ENCODE measurements at places on chromosomes 2 and 18.

DNA sequence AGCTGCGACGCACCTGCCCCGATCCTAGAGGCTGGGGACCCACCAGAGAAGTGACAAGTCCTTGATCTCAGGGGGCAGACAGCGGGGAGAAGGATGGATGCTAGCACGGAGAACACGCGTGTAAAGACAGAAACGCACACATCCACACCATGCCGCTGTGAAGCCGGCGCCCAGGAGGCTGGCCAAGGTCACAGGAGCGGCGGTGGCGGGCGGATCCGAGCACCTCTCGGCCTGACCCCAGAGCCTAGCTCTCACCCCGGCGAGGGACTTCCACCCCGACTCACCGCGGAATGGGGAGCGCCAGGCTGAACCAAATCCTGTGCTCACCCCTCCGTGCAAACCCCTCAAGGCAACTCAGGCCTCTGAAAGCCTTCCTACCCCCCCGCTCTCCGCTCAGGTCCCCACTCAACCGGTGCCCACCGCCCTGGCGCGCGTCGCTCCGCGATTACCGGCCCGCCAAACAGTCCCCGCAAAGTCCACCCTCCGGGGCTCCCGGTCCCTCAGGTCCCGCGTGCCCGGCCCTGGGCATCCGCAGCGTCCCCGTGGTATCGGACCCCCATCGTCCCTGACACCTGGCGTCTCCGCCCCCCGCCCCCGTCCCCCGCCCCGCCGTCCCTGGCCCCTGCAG lies 460 bp upstream of the LRRFIP1 start:
- no peak for DNase-seq

DNA sequence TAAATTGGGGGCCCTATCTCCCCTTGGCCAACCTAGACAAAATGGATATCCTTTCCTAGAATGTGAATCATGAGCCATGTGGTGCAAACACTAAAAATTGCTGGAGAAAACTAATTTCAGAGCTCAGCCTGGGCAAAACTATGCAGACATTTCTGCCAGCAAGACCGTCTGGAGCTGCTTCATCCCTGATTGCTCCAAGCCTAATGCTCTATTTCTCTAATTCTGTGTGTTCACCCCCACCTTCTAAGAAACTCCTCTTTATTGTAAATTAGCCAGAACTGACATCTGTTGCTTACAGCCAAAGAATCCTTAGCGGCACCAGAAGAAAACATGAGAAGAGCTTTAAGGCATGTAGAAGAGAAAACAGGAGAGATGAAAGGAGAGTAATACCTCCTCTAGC lies 337.7 kb upstream of the CHAC2 start:
- DNase-seq = no peak

DNA sequence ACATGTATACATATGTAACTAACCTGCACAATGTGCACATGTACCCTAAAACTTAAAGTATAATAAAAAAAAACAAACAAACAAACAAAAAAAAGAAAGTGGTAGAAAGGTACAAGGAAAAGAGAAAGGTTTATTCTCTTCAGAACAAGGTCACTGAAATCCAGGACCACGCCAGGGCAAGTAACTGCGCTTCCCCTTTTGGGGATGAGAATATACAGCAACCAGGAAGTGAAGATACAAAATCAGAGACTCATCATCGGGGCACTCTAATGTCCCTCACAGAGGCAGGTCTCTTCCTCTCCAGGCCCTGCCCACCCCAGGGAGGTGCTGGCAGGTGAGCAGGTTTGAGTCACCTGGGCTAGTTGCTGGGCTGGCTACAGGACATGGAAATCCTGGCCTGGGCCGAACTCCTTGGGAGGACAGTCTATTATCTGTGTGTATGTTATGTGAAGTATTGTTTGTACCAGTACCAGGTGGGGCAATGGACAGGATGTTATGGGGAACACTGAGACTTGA lies 100.4 kb upstream of the GPR45 start:
- no peak for DNase-seq

DNA sequence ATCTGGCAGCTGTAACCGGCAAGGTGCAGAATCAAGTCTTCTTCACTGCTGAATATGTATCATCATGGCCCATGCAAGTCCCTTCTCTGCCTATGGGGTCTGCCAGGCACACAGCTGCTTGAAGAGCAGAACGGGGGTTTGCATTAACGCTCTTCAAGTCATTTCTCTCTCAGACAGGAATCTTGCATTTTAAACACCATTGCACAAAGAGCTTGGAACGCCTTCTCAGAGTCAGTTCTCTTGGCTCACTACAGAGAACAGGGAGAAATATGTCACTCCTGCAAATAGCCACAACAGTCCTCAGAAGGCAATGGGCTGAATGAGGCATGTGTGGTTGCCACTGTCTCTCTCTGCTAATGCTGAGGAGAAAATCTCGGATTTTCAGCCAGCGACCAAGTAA lies 2173.5 kb upstream of the PIK3C3 start:
- no peak for DNase-seq

- DNase-seq = no peak
Observed at GRCh38 chr2:134391751-134392160, 137.9 kb downstream of the MGAT5 start.

DNA sequence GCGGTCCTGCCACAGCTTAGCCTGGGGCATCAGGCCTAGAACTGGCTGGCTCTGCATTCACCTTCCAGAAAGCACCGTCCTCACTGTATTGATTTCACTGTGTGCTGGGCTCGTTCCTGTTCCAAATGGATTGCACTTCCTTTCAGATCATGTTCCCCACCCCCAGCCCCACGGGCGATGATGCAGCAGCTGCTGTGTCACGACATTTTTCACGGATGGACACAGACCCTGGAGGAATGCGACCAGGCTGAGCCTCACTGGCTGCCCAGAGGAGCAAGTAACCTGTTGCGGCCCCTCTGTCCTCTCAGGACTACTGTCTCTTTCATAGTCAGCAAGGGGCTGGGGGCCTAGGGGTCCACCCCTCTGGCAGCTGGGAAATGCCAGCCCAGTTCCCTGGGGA lies 50.3 kb downstream of the CAPN13 start:
- DNase-seq = no peak

DNA sequence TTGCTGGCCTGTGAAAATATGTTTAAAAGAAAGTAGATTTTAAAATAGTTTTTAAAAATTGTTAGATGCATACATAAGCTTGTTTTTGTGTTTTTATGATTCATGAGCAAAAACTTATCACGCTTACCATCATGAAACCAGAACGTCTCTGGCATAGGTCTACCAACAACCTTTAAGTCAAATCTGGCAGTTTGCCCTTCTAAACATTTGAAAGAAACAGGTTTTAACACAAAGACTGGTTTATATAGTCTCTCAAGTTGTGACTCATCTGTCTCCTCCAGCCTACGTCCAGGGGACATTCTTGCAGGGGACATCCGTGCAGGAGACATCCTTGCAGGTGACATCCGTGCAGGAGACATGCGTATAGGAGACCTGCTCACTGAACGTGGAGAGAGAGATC lies 29.6 kb downstream of the TTN start:
- no peak for DNase-seq

GRCh38 chr18:9910071-9910470 lies 3.7 kb upstream of the VAPA start:
- no peak for DNase-seq

- no peak for DNase-seq
Observed at GRCh38 chr2:10190737-10191532, 68.4 kb downstream of the RRM2 start.

DNA sequence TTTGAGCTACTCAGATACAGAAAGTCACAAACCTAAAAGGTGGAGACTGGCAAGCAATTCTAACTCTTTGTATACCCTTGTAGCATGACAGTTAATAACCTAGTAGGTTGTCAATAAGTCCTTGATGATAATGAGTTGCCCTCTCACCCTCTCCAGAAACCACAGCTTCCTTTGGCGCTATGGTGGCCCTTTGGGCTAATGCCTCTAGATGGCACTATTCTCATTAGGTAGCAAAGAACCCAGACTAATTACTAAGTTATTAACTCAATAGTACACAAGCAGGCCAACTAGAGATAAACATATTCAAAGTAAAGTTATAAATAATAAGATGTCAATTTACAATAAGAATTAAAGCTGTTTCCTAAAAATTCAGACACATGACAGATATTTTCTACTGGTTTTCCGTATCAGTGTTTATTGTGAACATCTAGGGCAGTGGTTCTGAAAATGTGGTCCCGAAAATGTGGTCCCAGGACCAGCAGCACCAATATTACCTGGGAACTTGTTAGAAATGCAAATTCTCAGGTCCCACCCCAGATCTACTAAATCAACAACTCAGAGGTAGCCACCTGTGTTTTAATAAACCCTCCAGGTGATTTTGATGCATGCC lies 41.1 kb downstream of the LDAH start:
- DNase-seq = no peak

DNA sequence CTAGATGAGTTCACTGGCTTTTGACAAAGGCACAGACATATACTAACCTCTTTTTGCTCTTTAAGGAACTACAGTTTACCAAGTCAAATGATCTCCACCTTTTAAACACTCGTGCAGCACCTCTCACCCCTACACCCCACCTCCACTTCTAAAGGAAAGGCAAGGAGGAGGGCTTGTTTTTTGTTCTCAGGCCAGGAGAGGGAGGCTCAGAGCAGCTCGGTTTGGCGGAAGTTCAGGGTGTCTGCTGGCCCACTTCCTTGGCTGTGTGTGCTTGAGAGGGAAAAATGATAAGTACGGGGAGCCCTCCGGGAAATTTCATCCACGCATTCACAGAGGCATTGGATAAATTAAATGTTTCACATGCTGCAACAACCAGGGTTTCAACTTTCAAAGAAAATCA lies 667.9 kb downstream of the BCL11A start:
- DNase-seq = no peak

DNA sequence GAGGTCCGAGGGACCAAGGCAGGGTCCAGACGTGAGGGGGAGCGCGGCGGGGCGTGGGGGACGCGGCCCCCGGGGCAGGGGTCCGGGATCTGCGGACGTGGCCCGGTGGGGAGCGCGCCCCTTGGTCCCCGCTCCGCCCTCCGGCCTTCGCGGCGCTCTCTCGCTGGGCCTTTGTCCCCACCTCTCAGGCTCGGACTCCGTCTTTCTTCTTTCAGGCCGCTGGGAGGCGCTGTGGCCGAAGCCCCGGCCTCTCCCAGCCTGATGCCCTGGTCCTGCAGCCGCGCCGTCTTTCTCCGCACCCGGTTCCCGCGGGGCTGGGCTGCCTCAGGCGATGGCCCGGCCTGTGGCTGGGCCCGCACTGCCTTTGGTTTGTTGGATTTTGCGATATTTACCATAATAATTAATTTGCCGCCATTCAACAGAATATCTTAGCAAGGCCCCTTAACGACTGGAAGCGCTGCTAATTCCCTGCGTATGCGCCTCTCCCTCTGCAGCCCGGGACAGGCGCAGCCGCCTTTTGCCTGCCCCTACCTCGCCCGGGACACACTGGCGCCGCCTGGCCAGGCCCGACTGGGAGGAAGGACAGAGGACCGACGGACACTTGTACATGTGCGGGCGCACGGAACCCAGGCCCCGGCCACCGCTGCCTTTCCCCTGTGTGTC lies 10.8 kb downstream of the SIX3 start:
- DNase-seq = no peak

DNA sequence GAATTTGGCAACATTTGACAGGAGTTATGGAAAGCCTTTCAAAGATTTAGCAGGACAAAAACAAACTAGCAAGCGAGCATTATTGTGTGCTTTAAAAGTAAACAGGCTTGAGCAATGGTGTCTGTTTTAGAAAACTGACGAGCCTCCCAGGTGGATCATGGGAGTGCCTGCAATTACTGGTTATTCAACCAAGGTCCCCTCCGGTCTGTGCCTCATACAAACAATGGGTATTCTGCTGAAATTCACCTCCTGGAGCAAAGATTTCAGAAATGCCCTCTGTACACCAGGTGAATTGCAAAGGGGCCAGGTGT lies 22.4 kb downstream of the RTP5 start:
- DNase-seq = no peak

- DNase-seq = no peak
Observed at GRCh38 chr2:182391443-182391842, 35.4 kb downstream of the PDE1A start.

- DNase-seq = no peak
Observed at GRCh38 chr18:79571211-79572092, 108.2 kb upstream of the CTDP1 start.

GRCh38 chr2:200635251-200635650 lies 49.4 kb downstream of the AOX1 start:
- DNase-seq = no peak

- no peak for DNase-seq
Observed at GRCh38 chr2:133365117-133365516, 203.1 kb downstream of the NCKAP5 start.

GRCh38 chr2:123073371-123073770 lies 951.7 kb upstream of the CNTNAP5 start:
- DNase-seq = no peak

DNA sequence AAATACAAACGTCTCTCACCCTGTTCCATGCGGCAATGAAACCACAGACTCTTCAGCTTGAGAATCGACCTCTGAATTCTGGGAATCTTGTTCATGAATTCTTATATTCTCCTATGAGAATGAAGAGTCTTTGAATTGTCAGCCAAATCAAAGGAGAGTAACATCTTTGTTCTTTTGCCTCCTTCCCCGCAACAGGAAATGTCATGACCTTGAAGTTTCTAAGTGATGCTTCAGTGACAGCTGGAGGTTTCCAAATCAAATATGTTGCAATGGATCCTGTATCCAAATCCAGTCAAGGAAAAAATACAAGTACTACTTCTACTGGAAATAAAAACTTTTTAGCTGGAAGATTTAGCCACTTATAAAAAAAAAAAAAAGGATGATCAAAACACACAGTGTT lies 21.8 kb downstream of the TNFAIP6 start:
- DNase-seq = no peak

DNA sequence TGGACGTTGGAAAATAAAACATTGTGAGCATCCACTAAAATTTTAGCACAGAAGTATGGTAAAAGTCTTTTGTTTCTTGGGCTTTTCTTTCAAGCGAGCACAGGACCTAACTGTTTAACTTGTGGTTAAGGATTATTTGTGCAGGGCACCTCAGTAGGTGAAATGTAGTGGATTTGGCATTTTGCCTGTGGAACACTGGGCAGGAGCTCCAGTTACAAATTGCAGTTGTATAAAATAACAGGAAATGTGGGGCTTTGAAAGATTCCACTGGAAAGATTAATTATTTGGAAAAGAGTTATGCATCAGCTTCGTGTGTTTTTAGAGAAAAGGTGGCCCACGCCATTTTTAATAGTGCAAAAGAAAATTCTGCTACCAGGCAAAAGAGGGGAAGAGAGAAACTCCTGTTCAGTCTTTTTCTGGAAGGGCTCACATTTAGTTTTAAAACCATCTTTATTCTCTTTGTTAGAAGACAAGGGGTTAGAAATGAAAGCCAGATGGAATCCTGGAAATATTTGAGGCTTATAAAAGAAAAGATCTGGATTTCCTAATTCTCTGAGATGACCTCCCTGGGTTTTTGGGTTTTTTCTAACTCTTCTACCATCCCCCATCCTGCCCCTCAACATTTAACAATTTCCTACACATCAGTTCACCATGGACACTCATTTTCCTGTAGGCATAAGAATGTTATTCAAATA lies 144.3 kb upstream of the SERTAD2 start:
- DNase-seq = no peak

DNA sequence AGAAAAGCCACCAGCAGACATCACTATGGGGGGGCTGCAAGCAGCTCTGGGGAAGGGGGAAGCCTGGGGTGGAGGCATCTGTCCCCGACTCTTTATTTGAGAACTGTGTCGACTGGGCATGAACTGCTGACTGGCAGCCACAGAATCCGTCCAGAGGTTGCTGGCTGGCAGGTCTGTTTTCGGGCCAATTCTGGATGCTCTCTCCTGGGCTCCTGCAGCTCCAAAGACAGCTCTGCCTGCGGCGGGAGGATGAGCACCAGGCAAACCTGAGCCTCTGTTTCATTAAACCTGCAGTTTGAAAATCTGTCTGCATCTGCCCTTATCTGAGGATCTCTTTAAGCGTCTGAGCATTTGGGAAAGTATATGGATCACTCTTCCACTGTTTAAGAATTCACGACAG lies 34.4 kb upstream of the RPL31 start:
- DNase-seq = no peak

GRCh38 chr2:192487636-192488035 lies 292.9 kb upstream of the TMEFF2 start:
- no peak for DNase-seq

Data from stimulated activated CD8-positive, alpha-beta memory T cell treated with anti-CD3 and anti-CD28 coated beads, Interleukin-7, amount 100 ng/mL, for 1 hour (primary cell).